ENCODE measurements at places on chromosomes 4 and X.
A peak's percentile ranks its signal among the peaks of the same experiment; 100 is the strongest.

GRCh38 chrX:109822861-109823260 lies 89.8 kb upstream of the ACSL4 start:
- no peaks in the 10 kb centered on the region for H3K27me3 ChIP-seq
- no peak overlapping the region for H3K27ac ChIP-seq
- no peaks in the 10 kb centered on the region for H3K36me3 ChIP-seq
- no peaks in the 10 kb centered on the region for H3K4me1 ChIP-seq
- no peak overlapping the region for H3K4me3 ChIP-seq
- DNase-seq = no peak

- no peak overlapping the region for H3K27ac ChIP-seq
- no peaks in the 10 kb centered on the region for H3K27me3 ChIP-seq
- peaks cover 2% of the 10 kb centered on the region for H3K36me3 ChIP-seq
- peaks cover 3% of the 10 kb centered on the region for H3K4me1 ChIP-seq
Observed at GRCh38 chr4:7677799-7678301, 243.1 kb upstream of the PSAPL1 start.

GRCh38 chr4:72525938-72526337 lies 43.1 kb downstream of the ADAMTS3 start:
- no peak overlapping the region for H3K4me3 ChIP-seq
- DNase-seq = no peak
- no peaks in the 10 kb centered on the region for H3K36me3 ChIP-seq
- H3K27me3 ChIP-seq = peaks cover 5% of the 10 kb centered on the region

GRCh38 chr4:168685136-168685809 lies 188.4 kb downstream of the PALLD start:
- no peaks in the 10 kb centered on the region for H3K36me3 ChIP-seq
- no peak overlapping the region for H3K4me3 ChIP-seq
- DNase-seq = no peak
- no peak overlapping the region for H3K27ac ChIP-seq
- H3K27me3 ChIP-seq = peaks cover 4% of the 10 kb centered on the region
- H3K4me1 ChIP-seq = no peaks in the 10 kb centered on the region

DNA sequence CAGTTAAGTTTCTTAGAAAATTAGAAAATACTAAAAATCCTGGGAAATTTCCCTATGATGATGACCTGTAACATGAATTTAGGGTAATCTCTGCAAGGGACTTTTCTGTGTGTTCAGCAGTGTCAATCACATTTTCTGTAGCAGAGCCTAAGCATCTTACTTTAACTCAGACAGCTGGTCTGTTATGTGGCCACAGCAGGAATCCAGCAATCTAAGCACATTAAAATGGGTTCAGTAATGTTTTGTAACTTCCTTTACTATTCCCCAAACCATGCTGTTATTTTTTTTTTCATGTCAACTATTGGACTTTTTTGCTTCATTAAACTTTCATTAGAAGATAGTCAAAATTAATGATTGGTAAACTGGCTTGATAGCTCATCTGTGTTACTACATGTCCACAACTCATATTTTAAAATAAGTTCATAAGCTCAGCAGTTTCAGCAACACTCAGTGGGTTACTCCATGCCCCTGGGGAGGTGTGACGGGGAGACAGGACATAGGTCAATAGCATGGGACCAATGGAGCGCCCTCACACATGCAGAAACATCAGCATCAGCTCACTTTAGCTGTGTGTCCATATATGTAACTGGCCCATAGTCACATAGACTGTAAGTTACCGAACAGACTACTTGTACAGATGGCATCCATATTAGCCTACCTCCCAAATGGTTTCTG lies 168.0 kb upstream of the PACRGL start:
- H3K27me3 ChIP-seq = no peaks in the 10 kb centered on the region
- H3K4me3 ChIP-seq = no peak overlapping the region
- H3K4me1 ChIP-seq = no peaks in the 10 kb centered on the region
- no peaks in the 10 kb centered on the region for H3K36me3 ChIP-seq
- no peak for DNase-seq

DNA sequence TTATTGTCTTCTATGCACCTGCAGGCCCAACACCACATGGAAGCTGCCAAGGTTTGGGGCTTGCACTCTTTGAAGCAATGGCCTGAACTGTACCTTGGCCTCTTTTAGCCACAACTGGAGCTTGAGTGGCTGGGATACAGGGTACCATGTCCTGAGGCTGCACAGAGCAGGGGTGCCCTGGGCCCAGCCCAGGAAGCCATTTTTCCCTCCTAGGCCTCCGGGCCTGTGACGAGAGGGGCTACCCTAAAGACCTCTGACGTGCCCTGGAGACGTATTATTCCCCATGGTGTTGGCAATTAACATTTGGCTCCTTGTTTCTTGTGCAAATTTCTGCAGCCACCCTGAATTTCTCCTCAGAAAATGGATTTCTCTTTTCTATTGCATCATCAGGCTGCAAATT lies 519.9 kb upstream of the MAGEB18 start:
- no peak overlapping the region for H3K27ac ChIP-seq
- H3K4me1 ChIP-seq = no peaks in the 10 kb centered on the region
- no peaks in the 10 kb centered on the region for H3K36me3 ChIP-seq
- no peak overlapping the region for H3K4me3 ChIP-seq

DNA sequence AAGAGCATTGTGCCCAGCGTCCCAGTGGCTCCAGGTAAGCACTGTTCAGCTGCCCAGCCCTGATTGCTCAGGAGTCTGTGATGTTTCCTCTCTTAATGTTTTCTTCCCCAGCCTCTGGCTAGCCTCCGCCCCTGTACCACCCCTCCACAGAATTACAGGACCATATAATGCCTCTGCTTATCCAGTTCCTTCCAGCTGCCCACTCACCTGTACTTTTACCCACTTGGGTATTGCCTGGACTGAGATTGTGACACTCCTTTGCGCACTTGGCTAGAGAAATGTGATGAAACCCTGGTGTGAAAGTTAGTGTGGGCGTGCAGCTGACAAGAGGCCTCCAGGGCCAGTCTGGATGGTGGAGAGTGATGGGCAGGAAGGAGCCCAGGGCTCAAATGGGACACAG lies at the start of gene AWAT2:
Gene AWAT2, minus strand, starts transcription at position 14 of the 400 bp plus-strand sequence. Its CDS starts 6 bp downstream, at position 8.
- no peak for DNase-seq
- no peaks in the 10 kb centered on the region for H3K4me1 ChIP-seq
- no peak within 1 kb of the TSS for H3K27ac ChIP-seq
- no peak within 1 kb of the TSS for H3K4me3 ChIP-seq

- H3K4me1 ChIP-seq = no peaks in the 10 kb centered on the region
- H3K4me3 ChIP-seq = no peak overlapping the region
- no peak overlapping the region for H3K27ac ChIP-seq
- peaks cover 1% of the 10 kb centered on the region for H3K36me3 ChIP-seq
- no peak for DNase-seq
Observed at GRCh38 chr4:47784222-47784621, 53.6 kb downstream of the CORIN start.

- H3K27ac ChIP-seq = peak overlapping the region; percentile 90
- peak overlapping the region; percentile 85 for H3K4me3 ChIP-seq
- H3K27me3 ChIP-seq = no peaks in the 10 kb centered on the region
- peak; percentile 54 for DNase-seq
Observed at GRCh38 chrX:153934148-153934761, 582 bp downstream of the NAA10 start.

DNA sequence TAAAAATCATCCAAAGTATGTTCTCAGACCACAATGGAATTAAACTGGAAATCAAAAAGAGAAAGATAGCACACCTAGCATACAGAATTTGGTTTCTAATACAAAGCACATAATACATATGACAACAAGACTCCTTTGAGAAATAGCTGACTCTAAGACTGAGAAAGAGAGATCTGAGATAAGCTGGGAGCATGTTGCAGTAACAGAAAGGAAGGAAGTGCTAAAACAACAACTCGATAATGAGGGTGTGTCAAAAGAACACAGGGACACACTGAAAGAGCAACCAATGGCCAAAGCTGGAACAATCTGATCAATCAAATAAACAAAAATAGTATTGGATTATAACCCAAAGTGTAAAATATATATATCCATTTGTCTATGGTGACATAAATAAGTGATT lies 586.6 kb downstream of the C4orf33 start:
- no peaks in the 10 kb centered on the region for H3K27me3 ChIP-seq
- no peaks in the 10 kb centered on the region for H3K36me3 ChIP-seq
- H3K4me3 ChIP-seq = no peak overlapping the region
- no peak for DNase-seq

DNA sequence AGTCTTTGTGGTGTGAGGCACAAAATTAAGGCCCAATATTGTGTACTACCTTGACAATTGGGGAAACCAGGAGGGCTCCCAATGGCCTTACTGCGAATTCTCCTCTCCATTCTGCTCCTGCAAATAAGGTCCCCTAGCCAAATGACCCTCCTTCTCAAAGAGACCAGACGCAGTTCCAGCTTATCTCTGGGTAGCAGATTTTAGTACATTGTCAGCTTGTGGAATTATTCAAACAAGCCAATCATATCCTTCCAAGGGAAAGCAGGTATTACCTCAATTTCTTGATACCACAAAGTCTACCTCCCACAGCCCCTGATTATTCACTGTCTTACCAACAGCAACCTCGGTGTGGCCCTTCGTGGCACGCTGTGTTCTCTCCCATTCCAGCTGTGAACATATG lies 7.8 kb upstream of the ZBTB33 start:
- peaks cover 7% of the 10 kb centered on the region for H3K36me3 ChIP-seq
- H3K27ac ChIP-seq = no peak overlapping the region
- no peak for DNase-seq
- peaks cover 24% of the 10 kb centered on the region for H3K4me1 ChIP-seq
- H3K4me3 ChIP-seq = no peak overlapping the region

DNA sequence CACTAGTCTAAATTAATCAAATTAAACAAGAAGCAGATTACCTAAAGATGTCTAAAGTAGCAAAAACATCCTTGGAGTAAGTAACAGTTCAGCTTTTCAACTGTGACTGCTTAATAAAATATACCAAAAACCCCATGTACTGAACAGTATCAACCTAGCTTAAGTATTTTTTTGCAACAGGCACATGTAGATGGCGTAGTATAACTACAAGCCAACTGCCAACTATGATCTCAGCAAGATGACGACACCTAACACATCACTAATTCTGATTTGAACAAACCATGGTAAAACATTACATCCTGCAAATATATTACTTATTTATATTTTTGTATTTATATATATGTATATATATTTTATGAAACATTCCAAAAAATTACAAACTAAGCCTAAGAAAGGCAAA lies 24.5 kb downstream of the DHX15 start:
- H3K27me3 ChIP-seq = no peaks in the 10 kb centered on the region
- H3K27ac ChIP-seq = peak overlapping the region; percentile 58
- peak overlapping the region; percentile 3 for H3K4me3 ChIP-seq
- DNase-seq = no peak

DNA sequence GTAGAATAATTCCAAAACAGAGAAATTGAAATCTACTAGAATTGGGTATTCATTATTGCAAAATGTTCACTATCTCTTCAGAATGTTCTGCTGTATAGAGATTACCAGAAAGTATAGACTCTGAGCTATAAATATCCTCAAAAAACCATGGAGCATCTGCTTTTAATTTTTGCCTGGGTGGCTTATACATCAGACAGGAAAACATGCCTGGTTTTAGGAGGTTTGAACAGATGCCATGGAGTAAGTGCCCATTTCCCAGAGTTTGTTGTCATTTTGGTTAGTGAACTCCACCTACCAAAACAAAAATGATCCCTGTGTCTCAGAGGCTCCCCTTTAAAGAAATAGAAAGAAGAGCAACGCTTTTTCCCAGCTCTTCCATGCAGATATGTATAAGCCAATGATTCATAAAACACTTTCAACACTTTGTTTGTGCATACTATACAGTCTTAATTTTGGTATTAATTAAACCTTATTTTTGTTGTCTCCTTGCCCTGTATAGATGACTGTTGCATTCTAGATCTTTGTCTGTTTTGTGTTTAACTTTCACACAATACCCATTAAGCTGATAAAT lies 68.7 kb downstream of the MEPE start:
- no peak for DNase-seq
- peaks cover 10% of the 10 kb centered on the region for H3K4me1 ChIP-seq
- H3K27me3 ChIP-seq = peaks cover 4% of the 10 kb centered on the region
- H3K4me3 ChIP-seq = no peak overlapping the region
- no peaks in the 10 kb centered on the region for H3K36me3 ChIP-seq

DNA sequence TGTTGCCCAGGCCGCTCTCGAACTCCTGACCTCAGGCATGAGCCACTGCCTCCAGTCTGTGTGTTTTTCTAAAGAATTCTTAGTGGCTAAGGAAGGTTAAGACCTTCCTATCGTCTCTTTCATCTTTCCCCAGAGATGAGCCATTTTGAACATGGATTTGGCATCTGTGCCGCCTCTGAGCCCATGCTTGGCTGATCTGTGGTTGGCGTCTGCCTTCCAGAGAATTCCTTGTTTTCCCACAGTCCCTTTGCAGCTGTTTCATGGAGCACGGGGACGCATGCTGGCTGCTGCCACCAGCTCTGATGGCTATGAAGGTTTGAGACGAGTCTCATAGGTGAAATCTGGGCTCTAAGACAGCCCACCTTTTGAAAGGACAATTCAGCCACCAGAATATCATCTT lies 60.4 kb downstream of the SHROOM2 start:
- H3K27me3 ChIP-seq = peaks cover 8% of the 10 kb centered on the region
- H3K4me1 ChIP-seq = no peaks in the 10 kb centered on the region
- no peak overlapping the region for H3K4me3 ChIP-seq
- H3K27ac ChIP-seq = no peak overlapping the region

DNA sequence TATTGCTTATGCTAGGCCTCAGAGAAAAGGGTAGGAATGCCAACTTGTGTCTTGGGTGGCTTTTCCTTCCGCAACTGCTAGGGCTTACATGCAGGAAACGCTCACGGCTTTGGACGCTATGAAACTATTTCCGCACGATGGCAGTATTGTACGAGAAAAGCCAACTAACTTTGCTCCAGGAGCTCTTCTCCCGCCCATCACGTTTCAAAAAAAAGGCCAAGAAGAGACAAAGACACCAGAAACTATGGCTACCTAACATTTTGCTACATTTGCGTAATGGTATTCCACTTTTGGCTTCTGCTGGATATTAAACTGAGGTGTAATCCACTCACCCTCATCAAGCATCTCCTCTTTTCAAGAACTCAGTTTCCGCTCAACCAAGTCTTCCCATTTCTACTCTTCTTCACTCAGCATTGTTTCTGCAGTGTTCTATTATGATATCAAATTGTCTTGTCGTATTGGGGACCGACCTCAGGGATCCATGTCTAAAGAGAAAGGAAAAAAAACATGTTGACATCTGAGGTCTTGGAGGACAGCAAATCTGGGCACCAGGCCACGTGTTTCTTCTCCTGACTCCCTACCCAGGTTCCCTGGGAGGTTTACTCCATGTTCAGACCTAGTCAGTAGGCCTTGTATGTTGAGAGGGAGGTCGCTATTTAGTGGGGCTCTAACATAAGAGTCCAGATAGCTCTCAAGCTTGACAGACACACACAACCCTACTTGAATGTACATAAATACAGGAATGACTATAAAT lies 239.4 kb upstream of the STK26 start:
- H3K27ac ChIP-seq = peak overlapping the region; percentile 82
- no peaks in the 10 kb centered on the region for H3K27me3 ChIP-seq
- no peaks in the 10 kb centered on the region for H3K4me1 ChIP-seq
- H3K36me3 ChIP-seq = no peaks in the 10 kb centered on the region
- DNase-seq = no peak

GRCh38 chrX:23952984-23953907 lies 45.4 kb downstream of the CXorf58 start:
- peaks cover 20% of the 10 kb centered on the region for H3K4me1 ChIP-seq
- peak overlapping the region; percentile 91 for H3K4me3 ChIP-seq
- no peaks in the 10 kb centered on the region for H3K36me3 ChIP-seq
- peak; percentile 2 for DNase-seq
- H3K27me3 ChIP-seq = no peaks in the 10 kb centered on the region

Data from naive thymus-derived CD8-positive, alpha-beta T cell (primary cell).